ENCODE measurements at places on chromosomes 1 and 21.

GRCh38 chr1:5917591-5918274 is 74.5 kb downstream of the NPHP4 start:
- DNase-seq = no peak

GRCh38 chr1:176515310-176515709 is 52.3 kb downstream of the PAPPA2 start:
- DNase-seq = no peak

DNA sequence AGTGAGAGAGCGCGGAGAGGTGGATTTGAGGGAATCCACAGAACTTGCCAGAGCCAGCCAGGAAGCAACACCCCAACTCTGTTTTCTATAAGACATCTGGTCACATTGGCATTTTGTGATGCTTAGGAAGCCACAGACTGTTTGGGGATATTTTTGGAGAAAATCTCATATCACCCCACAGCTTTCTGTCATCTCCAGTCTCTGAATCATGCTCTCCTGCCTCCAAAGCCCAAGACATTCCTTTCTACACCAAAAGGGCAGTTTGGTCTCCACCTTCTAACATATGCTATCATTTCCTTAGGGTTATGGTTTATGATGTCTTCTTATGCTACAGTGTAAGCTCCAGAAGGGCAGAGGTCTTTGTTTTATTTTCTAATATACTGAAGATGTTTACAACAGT is 14.4 kb upstream of the BCL10 start:
- DNase-seq = no peak

DNA sequence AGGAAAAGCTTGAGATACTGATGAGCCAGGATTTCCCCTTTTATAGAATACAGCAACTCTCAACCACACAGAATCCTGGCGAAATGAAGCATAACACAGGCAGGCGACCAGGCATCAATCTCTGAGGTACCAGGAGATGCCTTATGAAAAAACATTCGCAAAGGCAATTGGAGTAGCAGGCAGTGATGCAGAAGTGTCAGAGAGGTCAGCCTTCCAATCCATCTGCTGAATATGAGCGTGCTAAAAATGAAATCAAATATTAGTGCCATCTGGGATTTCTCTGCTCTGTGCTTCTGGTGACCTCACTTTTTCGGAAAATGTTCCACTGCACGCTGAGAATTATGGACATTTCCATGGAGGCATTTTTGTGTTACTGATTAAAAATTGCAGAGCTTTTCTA is 258.8 kb downstream of the VAV3 start:
- no peak for DNase-seq

- no peak for DNase-seq
These were observed 2.6 kb downstream of the KCNAB2 start for GRCh38 chr1:6048179-6048867.

DNA sequence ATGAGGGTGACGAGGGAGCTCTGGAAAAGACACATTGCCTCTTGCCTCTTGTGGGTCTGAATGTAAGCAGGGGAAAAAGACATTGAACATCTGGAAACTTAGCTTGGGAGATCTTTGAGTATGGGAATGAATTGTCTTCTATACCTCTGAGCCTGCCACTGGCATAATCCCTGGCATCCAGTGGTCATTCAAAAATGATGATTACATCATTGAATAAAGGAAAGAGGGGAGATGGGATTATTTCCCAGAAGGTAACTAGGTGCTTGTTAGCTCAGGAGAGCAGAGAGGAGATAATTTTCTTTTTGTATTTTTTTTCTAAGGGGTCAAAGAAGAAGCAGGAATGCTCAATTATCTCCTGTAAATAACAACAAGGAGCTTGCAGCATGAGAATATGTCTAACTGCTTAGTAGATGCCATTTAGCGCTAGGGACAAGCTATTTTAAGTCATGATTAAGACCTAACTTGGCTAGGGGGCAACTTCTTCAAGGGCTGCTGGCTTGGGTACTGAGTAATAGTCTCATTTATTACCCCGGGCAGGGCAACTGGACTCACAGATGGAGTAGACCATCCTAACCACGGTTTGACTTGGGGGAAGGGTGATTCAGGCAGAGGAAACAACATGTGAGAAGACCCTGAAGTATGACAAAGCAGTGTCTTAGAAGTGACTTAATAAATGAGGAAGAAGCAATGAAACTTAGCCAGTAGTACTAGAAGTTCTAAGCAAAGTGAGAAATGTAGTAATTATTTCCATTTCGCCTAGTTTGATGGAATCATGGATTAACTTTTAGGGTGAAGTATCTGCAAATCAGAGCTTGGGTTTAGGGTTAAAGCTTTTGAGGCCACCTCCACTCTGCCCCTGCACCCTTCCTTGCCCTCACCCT is 11.0 kb upstream of the XCL2 start:
- DNase-seq = no peak

GRCh38 chr1:63703701-63704107 is 70.1 kb upstream of the ROR1 start:
- DNase-seq = no peak

- DNase-seq = peak; percentile 5
These were observed 642 bp upstream of the ST3GAL3 start for GRCh38 chr1:43706598-43707189.

DNA sequence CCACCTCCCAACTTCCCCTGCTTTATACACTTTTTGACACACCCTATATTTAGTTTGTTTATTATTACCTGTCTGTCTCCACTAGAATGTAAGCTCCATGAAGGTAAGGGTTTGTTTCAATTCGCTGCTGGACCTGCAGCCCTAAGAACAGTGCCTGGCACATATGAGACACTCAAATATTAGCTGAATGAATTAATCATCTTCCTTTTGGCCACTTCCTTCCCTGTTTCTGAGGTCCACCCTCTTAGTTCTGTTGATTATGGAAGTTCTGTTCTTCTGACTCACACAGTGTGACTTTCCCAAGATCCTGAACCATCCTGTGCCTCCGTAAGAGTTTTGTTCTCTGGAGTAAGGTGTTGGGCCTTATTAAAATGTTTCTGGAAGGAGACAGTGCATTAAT is 40.4 kb upstream of the GJA5 start:
- no peak for DNase-seq

DNA sequence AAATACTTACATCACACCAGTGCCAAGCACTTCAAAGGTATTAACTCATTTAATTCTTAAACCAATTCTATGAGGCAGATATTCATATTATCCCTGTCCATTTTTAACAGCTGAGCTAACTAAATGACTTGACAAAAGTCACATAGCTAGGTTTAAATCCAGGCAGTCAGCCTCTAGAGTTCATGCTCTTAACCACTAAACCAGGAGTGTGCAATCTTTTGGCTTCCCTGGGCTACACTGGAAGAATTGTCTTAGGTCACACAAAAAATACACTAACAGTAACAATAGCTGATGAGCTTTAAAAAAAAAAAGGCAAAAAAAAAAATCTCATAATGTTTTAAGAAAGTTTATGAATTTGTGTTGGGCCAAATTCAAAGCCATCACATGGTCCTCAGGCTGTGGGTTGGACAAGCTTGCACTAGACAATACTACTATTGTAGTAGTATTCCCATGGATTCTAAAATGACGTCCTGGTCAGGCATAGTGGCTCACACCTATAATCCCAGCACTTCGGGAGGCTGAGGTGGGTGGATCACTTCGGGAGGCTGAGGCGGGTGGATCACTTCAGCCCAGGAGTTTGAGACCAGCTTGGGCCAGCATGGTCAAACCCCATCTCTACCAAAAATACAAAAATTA is 10.0 kb downstream of the UBR4 start:
- DNase-seq = no peak

DNA sequence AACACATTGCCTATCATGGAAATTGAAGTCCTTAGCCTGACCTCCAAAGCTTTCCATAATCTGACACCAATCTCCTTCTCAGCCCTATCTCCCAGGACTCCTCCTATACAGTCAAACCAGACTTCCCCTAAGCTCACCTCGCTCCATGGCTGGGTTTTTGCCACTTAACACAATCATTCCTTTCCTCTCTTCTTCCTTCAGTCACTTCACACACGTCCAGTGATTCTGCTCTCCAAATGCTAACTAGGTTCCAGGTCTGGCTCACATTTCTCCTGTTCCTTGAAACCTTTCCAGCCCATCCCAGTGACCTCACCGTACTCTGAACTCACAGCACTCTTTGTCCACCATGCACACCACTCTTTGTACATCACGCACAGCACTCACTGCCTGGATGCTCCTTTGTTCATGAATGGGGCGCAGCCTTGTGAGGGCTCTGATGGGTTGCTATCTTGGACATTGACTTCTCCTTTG is 98.4 kb downstream of the GLUL start:
- DNase-seq = no peak

DNA sequence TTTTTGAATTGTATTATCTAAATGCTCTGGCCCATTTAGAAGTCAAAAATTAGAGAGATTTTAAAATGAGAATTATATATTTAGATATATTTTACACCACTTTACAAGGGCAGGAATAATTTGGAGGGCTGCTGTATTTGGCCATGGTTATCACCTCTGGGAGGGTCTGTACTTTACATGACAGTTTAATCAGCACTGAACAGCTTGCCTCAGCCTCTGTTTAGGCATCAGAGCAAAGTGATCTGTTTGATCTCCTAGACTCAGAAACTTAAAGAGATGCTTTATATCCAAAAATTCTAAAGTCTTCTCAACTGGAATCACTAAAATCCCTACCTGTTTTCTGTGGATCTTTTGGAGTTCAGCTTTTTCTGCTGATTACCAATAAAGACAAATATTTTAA is 5.4 kb upstream of the SPTA1 start:
- no peak for DNase-seq

- no peak for DNase-seq
These were observed 73.5 kb upstream of the LRRC7 start for GRCh38 chr1:69494221-69494620.

- no peak for DNase-seq
These were observed 188.8 kb downstream of the ADGRL2 start for GRCh38 chr1:81989524-81989923.

DNA sequence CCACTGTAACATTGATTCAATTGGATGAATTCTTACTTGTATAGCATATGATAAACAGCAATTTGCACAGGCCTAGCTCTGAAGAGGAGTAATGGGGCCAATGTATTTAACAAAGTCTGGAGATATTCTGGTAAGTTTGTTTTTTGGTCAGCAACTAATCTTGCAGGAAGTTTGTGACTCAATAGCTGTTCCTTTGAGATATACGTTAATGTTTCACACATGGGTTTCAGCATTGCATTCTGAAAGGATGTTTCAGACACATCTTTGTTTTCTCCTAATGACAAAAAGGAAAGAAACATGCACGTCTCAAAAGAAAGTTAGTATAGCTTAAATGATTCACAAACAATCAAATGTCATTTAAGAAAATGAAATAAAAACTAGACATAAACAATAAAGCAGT is 49.0 kb downstream of the LTN1 start:
- DNase-seq = no peak

GRCh38 chr1:30868833-30869435 is 39.6 kb downstream of the SDC3 start:
- no peak for DNase-seq

GRCh38 chr1:183777328-183777727 is 27.6 kb upstream of the RGL1 start:
- DNase-seq = no peak

GRCh38 chr1:205124726-205125125 is 2.9 kb upstream of the RBBP5 start:
- DNase-seq = no peak

DNA sequence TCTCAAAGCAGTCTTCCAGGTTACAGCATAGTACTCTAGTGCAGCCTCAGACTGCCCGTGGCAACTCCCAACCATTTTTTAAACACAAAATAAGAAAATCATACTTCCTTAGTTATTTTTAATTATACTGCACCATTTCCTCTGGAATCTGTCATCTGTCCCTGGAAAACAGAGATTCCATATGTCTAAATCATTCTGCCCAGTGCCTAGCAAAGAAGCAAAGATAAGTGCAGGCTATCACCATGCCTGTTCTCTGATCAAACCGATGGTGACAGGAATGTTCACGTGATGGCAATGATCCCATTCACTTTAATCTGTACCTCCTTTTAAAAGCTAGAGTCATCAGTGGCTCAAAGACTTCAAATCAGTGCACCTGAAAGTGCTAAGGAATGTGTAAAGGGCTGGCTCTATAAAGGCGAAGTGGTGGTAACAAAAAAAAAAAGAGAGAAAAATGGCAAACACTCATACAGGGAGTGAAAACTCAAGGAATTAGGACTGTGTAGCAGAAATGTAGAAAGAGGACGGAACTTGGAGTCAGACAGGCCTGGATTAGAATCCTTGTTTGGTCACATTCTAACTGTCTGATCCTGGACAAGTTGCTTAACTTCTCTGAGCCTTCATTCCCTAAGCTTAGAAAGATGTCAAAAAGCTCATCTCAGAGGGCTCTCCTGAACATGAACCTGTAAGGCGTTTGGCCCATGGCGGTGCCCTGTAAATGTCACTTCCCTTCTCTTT is 9.9 kb upstream of the CCN1 start:
- DNase-seq = no peak

DNA sequence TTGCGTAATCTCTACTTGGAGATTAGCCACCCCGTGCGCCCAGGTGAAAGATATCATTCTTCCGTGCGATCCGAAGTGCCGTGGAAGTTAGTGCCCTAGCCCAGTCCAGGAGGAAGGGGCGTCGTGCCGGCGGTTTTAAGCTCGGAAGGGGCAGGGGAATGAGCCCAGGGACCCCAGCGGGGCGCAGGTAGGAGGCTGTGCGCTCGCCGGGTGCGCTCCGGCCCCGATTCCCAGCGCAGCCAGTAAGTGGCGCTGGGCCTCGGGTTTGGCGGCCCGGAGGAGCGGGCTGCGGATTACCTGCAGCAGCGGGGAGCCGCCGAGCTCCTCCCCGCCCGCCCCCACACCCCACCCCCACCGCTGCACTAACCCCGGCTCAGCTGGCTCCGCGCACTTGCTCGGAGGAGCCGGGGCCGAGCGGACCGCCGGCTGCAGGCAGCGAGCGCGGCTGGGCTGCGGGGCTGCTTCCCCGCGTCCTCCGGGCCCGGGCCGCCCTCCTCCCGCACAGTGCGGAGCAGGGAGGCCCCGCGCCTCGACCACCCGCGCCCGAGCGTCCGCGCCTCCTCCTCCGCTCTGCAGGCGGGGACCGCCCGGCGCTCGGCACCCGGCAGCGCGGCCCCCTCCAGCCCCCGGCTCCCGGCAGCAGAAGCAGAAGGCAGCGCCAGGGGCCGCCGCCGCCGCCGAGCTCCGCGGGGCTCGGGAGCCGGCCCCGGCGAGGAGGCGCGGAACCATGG is at the start of gene RYR2:
TSS of gene RYR2 (plus strand) at position 390 of the 731 bp plus-strand sequence. CDS start at position 728, 338 bp downstream.
- DNase-seq = no peak

GRCh38 chr1:13836136-13836535 is 136.1 kb downstream of the PRDM2 start:
- DNase-seq = no peak

GRCh38 chr1:47776667-47777131 is 220.5 kb downstream of the TRABD2B start:
- DNase-seq = no peak

DNA sequence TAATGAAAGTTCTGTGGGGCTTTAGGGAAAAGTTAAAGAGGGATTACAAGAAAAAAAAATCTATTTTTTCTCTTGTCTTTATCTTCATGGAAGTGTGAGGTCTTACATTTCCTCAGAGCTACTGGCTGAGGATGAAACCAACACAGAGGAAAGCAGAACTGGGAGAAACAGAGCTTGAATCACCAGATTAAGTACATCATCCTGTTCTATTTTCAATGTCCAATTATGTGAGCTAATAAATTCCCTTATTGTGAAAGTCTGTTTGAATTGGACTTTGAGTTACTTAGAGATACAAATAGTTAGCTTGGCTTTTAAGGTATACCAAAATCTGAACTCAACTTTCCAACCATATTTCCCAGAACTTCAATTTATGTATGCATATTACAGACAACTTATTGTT is 69.2 kb downstream of the LPGAT1 start:
- DNase-seq = no peak

All from stimulated activated CD4-positive, alpha-beta T cell treated with anti-CD3 and anti-CD28 coated beads, Interleukin-15, amount 100 ng/mL, for 1 hour (primary cell).